ENCODE measurements at places on chromosomes 3 and 15.

DNA sequence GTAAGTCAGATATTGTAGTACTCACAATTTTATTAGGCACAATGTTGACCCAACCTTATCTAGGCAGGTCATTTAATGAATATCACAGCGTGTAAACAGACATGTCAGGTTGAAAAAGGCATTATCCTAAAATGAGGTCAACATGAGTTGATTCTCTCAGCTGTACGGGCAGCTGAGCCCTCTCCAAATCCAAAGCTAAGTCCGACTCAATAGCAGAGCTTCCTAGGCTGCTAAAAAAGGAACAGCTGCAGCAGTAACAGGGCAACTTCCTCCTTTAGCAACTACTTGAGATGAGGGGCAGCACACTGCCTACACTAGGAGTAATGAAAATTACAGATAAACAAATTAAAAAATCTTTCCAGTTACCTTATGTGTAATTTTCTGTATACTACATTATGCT, 189.2 kb downstream of the CADM2 start:
- DNase-seq: no peak

DNA sequence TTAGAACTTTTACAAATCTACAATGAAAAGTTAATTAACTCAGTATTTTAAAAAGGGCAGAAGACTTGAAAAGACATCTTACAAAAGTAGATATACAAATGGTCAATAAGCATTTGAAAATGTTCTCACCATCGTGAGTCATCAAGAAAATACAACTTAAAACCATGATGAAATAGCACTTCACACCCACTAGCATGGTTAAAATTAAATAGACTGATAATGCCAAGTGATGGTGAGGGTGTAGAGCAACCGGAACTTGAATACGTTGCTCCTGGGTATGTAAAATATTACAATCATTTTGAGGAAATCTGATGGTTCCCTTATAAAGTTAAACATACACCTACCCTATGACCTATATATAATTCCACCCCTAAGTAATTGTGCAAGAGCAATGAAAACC, 319.8 kb upstream of the UMPS start:
- DNase-seq: no peak

- no peak for DNase-seq
These were observed 86.6 kb downstream of the NR2F2 start for GRCh38 chr15:96416934-96417759.

DNA sequence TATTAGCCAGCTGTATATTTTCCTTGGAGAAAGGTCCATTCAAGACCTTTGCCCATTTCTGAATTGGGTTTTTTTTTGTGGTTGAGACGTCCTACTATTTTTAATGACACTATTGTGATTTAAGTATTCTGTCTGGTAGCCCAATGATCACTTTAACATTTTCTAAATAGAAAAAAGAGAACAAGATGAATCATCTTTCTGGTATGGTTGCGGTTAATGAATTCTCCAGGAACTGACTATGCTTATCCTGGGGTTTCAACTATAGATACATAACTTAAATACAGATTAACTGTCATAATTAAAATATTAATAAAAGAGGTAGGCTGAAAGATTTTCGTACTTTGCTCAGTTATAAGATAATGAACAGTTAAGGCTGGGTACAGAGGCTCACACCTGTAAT, 51.9 kb downstream of the PBRM1 start:
- no peak for DNase-seq

GRCh38 chr3:126781889-126782491, 78.0 kb downstream of the CHCHD6 start:
- no peak for DNase-seq

Measured in CD4-positive, alpha-beta T cell treated with Interleukin-1 beta for 1 hour (primary cell).